ENCODE measurements at places on chromosomes 12 and 14.

DNA sequence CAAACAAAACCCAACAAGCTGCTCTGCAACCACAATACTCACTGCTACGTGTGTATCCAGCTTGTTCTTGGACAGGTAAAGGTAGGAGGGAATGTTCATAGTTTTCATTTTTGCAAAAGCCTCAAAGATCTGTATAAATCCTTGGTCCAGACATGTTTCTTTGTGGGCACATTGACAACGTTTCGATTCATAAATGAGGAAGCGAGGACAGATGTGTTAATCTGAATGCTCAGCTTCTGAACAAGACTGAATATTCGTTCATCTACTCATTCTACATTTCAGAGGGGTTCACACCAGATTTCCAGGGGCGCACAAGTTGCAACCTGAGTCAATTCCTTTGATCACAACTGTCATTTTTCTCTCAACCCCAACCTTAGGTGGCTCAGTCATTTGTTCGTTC, 134.4 kb downstream of the LLPH start:
- DNase-seq: no peak

DNA sequence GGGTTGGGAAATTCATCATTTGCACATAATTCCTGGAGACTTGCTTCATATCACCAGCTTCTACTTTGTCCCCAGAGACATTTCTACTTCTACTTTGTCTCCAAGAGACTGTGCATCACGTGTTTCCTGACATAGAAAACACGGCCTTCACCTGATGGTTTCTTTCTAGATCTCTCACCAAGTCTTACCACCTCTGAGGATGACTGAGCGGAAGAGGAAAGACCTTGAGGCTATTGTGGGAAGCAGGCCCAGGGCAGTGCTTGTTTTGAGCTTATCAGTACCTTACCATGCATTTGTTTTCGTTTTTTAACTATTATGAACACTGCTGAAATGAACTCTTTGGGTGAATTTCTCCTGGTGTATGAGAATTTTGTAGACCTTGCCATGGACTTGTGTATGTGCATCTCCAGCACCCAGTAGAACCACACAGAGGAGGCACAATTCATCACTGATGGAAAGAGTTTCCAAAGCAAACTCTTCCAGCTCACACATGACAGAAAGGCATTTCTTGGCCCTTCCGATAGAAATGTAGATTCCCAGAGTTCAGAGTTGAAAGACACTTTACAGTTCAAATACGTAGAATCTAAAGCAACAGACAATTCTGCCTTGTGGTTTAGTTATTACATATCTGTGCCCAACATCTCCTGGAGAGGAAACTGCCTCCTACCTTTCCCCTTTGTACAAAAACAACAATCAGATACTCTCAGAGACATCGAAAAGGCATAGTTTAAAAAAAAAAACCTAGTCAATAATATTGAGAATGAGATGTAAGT, 434.7 kb downstream of the FUT8 start:
- DNase-seq: peak; percentile 52

DNA sequence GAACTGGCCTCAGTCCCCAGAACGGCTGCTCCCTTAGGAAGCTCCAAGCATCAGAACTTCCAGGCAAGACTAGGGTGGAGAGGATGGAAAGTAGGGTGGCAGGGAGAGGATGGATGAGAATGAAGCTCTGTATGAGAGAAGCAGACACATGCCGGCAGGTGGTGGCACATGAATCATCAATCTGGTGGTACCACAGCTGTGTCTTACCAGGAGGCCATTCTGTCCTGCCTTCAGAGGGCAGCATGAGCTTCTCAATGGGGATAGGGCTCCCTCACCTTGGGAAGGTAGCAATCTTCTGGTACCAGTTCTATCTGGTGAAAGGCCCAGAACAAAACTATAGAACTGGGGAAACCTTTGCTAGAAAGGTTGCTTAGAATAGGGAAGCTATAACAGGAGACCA, 55.4 kb upstream of the PYGL start:
- no peak for DNase-seq

DNA sequence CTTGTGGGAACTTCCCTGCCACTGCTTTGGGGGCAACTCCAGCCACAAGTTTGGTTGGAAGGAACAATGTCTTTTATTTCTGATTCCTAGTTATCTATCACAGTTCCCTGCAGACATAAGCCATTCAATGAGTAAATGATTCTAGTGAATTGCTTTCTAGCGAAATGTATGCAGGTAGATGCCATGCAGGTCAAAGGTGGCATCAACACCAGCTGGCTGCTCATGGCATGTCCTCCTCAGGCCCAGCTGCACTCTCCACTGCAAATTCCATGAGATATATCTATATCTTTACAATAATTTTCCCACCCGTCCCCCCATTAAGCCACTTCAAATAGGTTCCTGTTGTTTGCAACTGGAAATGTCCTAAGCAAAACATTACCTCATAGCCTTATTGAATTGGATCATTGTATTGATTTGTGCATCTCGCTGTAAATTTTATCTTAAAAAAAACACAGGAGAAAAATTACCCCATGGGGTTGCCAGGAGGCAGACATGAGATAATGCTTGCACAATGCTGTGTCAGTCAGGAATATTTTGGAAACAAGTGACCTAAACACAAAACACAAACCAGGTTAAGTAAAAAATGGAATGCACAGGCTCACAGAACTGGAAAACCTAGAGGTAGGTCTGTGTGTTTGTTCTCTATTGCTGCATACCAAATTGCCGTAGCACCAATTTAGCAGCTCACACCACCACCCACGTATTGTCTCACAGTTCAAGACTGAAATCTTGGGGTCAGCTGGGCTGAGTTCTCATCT, 32.8 kb upstream of the TXNRD1 start:
- no peak for DNase-seq

GRCh38 chr14:101876555-101876938, 87.8 kb upstream of the DYNC1H1 start:
- peak; percentile 75 for DNase-seq

DNA sequence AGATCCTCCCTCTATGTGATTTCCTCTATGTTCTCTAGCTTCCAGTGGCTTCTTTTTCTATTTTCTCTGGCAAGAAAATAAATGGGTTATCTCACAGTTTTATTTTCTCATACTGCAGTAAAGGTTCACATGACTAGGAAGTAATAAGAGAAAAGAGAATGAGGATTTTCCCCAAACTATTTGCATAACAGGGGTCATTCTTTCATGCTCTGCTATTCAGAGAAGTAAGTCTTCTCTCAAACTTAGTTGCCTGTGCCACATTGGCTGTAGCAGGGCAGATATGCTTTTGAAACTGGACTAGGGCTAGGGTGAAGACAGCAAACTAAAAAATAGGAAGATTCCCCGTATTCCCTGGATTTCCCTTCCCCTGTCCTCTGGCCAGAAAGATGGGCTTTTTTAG, 57.4 kb downstream of the ACSM4 start:
- DNase-seq: no peak

DNA sequence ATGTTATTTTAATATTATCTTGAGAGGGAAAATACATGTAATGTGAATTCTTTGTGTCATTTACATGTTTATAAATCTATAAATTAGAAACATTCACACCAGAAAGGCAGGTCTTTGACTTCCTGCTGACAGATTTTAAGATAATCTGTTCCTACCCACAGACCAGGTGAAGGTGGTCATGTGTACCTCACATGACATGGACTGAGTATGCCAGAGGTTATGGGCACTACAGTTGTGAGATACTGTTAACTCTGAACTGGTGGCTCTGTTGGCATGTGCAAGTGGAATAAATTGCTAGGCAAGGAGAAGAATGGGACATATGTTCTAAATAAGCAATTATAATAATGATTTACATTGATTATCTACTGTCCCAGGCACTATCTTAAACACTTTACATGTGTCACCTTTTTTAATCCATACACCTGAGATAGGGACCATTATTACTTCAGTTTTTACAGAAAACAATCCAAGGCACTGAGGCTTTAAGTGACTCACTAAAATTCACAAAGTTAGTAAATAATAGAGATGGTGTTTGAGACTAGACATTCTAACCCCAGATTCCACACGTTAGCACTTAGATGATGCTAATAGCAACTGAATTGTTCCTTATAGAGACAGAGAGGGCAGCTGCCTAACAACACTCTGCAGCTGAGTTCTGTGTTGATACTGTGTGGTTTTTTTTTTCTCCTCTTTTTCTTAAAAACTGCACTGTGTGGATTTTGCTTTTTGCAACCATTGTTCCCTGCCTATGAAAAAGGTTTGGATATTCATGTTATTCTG, 23.8 kb downstream of the SLC16A7 start:
- DNase-seq: no peak

DNA sequence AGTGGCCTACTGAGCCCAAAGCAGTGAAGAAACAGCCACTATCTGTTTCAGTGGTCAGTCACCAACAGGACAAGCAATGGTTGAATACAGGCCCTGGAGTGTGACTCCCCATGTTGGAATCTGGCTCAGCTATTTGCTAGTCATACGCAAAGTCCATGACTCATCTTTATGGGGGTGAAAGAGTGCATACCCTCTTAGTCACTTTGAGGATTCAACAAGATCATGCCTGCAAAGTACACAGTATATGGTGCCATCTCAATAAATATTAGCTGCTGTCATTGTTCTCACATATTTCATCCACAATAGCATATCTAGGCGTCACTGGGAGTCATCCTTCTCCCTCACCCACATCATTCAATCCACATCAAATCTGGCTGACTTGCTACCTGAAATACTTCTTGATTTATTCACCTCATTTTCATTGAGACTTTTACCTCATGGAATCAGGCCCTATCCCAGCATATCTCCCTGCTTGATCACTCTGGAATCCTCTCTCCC, 26.4 kb upstream of the STAB2 start:
- DNase-seq: no peak

GRCh38 chr14:82766996-82767395, 1233.3 kb upstream of the SEL1L start:
- no peak for DNase-seq

GRCh38 chr14:101547961-101548669, 13.2 kb upstream of the DIO3 start:
- DNase-seq: no peak

- DNase-seq: no peak
These were observed 15.0 kb downstream of the ANKLE2 start for GRCh38 chr12:132746613-132747012.

DNA sequence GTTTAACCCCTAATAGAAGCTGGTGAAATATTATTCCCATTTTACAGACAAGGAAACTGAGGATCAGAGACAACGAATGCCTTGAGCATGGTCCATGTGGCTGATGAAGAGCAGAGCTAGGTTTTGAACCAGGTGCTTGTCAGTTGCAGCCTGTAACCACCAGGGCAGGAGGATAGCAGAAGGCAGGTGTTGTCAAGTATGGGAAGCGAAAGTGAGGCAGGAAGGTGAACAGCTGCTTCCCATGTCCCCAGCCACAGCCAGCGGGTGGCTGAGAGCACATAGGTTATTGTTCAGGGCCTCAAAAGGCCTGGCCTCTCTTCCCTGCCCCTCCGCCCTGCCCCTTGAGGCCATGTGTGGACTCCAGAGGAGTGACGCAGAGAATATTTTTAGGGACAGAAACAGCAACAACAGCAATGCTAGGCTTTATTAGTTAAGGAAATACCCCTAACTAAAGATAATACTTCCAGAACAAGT, 39.6 kb downstream of the IQSEC3 start:
- no peak for DNase-seq

GRCh38 chr14:97276573-97276972, 479.4 kb downstream of the VRK1 start:
- DNase-seq: no peak

DNA sequence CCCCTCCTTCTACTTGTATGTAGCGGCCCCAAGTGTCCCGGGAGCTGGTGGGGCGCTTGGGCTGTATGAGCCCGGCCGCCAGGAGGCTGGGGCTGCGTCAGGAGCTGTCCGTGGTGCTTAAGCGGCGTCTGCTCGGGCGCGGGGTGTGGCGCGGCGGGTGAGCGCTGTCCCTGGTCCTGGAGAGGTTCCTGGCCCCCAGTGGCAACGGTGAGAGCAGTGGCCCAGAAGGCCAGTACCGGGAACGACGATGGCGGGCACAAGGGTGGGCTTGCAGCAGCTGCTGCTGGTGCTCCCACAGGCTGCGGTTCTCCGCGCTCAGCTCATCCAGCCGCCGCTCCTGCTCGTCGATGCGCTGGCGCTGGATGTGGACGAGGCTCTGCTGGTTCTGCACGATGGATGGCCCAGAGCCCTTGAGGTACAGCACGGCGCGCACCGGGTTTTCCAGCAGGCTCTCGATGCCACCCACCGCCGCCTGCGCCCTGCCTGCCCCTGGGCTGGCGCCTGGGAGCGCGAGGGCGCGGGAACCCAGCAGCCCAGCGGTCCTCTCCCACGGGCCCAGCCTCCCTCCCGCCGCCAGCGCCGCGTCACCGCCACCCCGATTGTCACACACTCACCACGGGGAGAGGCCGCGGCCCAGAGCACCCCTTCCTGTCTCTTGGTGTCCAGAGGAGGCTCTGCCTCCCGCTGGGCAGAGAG, 41.9 kb upstream of the FKBP4 start:
- DNase-seq: peak; percentile 65

DNA sequence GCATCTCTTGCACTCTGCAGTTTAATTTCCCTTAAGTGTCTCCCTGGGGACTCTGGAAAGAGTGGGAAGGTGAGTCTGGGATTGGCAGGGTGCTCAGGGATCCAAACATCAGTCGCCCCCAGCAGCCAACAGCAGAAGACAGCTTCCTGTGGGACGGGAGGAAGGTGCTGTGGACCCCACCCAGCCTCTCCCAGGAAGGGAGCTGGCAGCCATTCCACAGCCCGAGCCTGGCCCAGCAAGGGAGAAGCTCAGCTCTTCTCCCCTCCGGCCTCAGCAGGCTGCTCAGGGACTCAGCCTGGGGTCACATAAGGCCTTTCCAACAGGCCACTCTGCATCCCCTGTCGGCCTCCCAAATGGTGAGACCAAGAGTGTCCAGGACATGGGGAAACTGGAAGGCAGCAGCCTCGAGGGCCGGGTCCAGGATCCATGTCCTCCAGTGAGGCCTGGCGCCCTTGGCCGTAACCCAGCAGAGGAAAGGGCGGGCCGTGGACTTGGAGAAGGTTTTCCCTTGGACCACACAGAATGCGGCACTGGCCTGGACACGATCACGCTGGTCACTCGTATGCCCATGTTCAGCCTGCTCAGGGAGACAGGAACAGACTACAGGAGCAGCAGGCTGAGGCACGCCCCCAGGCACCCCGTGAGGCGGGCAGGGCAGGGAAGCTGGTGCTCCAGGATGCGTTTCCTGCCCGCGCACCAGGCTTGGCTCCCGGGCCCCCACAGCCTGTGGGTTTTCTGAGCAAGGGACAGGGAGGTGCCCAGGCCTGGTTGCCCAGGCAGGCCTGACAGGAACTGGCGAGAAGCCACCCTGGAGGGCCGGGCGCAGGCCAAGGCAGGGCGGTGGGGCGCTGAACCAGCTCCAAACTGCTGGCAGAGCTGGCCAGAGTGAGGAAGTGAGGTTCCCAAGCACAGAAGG, 3.5 kb downstream of the XRCC3 start:
- DNase-seq: no peak

DNA sequence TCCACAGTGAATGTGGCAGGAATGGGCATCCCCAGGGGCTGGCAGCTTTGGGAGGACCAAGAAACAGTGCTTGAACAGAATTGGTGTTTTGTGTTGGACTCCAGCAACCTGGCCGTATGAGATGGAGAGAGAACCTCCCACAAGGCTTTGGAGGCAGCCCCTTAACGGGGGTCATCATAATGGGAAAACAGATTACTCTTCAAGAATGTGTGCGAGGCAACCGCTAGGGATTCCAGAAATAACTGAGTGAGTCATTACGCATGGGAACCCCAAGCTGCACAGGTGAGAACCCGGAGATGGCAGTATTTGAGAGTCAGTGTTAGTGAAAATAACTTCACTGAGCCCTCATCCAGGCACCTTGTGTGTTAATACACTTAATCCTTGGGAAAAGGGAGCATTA, 567.8 kb upstream of the TBX3 start:
- no peak for DNase-seq
